ENCODE measurements at places on chromosomes 16 and 17.

DNA sequence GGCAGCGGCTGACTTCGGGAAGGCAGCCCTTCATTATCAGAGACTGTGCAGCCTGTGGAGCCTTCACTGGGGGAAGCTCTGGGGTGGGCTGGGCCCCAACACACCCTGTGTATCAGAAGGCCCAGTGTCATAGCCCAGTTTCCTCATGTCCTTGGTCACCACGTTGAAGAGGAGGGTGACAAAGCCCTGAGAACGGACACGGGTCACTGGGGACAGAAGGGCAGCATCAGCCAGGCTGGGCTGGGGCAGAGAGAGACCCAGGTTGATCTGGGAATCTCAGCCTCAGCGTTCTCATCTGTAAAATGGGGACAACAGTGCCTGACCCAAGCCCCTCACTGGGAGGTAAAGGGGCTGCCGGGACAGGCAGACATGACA lies 19.3 kb downstream of the B9D1 start:
- no peak overlapping the region for H3K4me3 ChIP-seq
- no peak for DNase-seq
- H3K36me3 ChIP-seq = no peaks in the 10 kb centered on the region
- H3K4me1 ChIP-seq = peaks cover 33% of the 10 kb centered on the region
- H3K27me3 ChIP-seq = no peaks in the 10 kb centered on the region
- H3K27ac ChIP-seq = no peak overlapping the region

- no peak for DNase-seq
- H3K4me3 ChIP-seq = no peak overlapping the region
- no peaks in the 10 kb centered on the region for H3K4me1 ChIP-seq
- H3K36me3 ChIP-seq = no peaks in the 10 kb centered on the region
- H3K27ac ChIP-seq = no peak overlapping the region
These were observed 398.9 kb downstream of the PMP22 start for GRCh38 chr17:14866266-14866665.

DNA sequence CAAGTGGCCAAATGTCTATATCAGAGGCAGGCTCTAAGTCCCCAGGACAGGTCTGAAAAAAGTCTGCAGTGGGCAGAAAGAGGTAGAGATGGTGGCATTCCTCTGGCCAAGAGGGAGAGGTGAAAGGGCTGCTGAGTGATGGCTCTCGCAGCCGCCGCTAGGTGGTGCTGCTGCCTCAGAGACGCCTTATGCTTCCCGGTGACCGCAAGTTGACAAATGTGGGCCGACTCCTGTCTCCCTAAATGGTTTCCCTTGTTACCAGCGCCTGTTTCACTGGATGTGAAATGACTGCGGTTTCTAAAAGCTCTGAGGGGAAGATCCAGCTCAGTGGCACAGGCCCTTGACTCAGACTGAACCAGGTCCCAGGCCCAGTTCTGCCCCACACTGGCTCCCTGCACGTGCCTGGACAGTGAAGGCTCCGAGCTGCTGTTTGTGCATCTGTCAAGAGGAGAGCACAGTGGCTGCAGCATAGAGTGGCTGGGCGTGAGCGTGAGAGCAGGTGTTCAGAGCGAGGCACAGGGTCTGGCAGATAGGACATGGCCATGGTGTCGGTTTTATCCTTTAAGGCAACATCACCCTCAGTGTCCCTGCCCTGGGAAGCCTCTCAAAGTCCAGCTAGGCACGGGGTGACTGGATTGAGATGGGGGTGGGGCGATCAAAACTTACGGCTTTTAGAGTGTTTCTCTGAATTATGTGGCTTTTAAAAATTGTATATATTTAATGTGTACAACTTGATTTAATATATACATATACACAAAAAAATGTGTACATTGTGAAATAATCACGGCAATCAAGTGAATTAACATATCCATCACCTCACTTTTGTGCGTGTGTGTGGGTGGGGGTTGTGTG lies 19.9 kb downstream of the CLEC16A start:
- DNase-seq = peak; percentile 78
- no peaks in the 10 kb centered on the region for H3K27me3 ChIP-seq
- H3K36me3 ChIP-seq = no peaks in the 10 kb centered on the region
- no peak overlapping the region for H3K4me3 ChIP-seq
- no peaks in the 10 kb centered on the region for H3K4me1 ChIP-seq
- no peak overlapping the region for H3K27ac ChIP-seq

- DNase-seq = no peak
- no peaks in the 10 kb centered on the region for H3K27me3 ChIP-seq
- no peak overlapping the region for H3K27ac ChIP-seq
These were observed 10.6 kb downstream of the KSR1 start for GRCh38 chr17:27466743-27467375.

GRCh38 chr17:52181782-52182181 lies 23.3 kb upstream of the CA10 start:
- H3K27me3 ChIP-seq = no peaks in the 10 kb centered on the region
- no peak overlapping the region for H3K27ac ChIP-seq

- no peaks in the 10 kb centered on the region for H3K36me3 ChIP-seq
- peaks cover 34% of the 10 kb centered on the region for H3K4me1 ChIP-seq
- H3K27ac ChIP-seq = no peak overlapping the region
- H3K27me3 ChIP-seq = no peaks in the 10 kb centered on the region
- H3K4me3 ChIP-seq = no peak overlapping the region
These were observed 56.7 kb upstream of the MED9 start for GRCh38 chr17:17420082-17420481.

GRCh38 chr16:4776141-4776705 lies 9.3 kb upstream of the ZNF500 start:
- H3K36me3 ChIP-seq = no peaks in the 10 kb centered on the region
- H3K27ac ChIP-seq = no peak overlapping the region
- no peak for DNase-seq
- no peaks in the 10 kb centered on the region for H3K27me3 ChIP-seq
- no peaks in the 10 kb centered on the region for H3K4me1 ChIP-seq

GRCh38 chr16:56246051-56246817 lies 54.9 kb downstream of the GNAO1 start:
- H3K27ac ChIP-seq = no peak overlapping the region
- peak; percentile 79 for DNase-seq

DNA sequence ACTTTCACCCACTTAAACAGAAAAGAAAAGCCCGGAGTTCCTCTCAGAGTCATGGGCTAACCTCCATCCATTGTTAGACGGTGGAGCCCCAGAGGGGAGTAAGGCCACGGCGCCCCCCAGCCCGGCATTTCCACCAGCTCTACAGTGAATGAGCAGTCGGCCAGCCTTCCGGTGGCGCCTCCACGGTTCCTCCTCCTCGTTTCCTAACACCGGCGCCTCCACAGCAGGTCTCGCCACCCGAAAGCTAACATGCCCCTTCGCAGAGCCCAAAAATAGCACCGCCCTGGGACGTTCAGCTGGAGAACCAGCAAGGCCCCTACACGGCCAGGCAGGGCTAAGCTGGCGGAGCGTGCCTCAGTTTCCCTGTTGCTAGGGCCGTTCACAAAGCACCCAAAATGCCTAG lies 858 bp downstream of the MMD start:
- H3K4me3 ChIP-seq = peak overlapping the region; percentile 78
- peaks cover 19% of the 10 kb centered on the region for H3K4me1 ChIP-seq
- H3K36me3 ChIP-seq = no peaks in the 10 kb centered on the region
- H3K27me3 ChIP-seq = no peaks in the 10 kb centered on the region
- DNase-seq = peak; percentile 37

GRCh38 chr16:17211797-17212196 lies 259.0 kb downstream of the XYLT1 start:
- no peaks in the 10 kb centered on the region for H3K36me3 ChIP-seq
- DNase-seq = peak; percentile 60
- no peak overlapping the region for H3K4me3 ChIP-seq
- H3K4me1 ChIP-seq = no peaks in the 10 kb centered on the region
- H3K27me3 ChIP-seq = no peaks in the 10 kb centered on the region

GRCh38 chr17:61635913-61636432 lies 45.0 kb upstream of the NACA2 start:
- H3K4me1 ChIP-seq = no peaks in the 10 kb centered on the region
- DNase-seq = peak; percentile 55
- no peak overlapping the region for H3K27ac ChIP-seq
- H3K4me3 ChIP-seq = no peak overlapping the region
- H3K27me3 ChIP-seq = no peaks in the 10 kb centered on the region
- no peaks in the 10 kb centered on the region for H3K36me3 ChIP-seq

GRCh38 chr17:67478401-67479041 lies 101.4 kb downstream of the PITPNC1 start:
- no peaks in the 10 kb centered on the region for H3K27me3 ChIP-seq
- H3K27ac ChIP-seq = no peak overlapping the region
- no peak for DNase-seq
- no peaks in the 10 kb centered on the region for H3K4me1 ChIP-seq
- H3K36me3 ChIP-seq = no peaks in the 10 kb centered on the region
- no peak overlapping the region for H3K4me3 ChIP-seq

DNA sequence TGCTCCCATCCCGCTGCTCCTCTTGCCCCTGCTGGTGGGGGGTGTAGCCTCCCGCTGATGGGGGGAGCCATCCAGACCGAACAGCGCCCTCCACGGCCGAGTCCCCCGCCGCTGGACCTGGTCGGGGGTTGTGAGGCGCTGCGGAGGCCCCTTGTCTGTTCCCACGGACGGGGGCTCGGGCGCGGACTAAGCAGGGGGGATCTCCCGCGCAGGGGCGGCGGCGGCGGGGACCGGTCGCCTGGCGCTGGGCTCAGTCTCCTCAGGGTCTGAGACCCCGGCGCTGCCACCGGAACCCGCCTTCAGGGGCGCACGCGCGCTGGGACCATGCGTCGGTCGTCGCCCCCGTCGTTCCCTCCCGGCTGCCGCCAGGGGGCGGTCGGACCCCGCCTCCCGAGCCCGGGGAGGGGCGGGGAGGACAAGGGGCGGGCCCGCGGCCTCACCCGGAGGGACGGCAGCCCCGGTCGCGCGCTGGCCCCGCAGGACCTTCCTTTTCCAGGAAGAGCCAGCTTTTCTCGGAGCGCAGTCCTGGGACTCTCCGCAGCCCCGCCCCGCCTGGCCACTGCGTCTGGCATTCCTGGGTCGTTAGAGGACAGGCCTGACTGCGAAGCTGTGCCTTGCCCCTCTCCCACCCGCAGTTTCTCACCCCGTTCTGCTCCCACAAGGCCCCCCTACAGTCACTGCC lies 6.3 kb upstream of the IL32 start:
- H3K27me3 ChIP-seq = no peaks in the 10 kb centered on the region
- peaks cover 15% of the 10 kb centered on the region for H3K4me1 ChIP-seq
- peak; percentile 95 for DNase-seq
- H3K27ac ChIP-seq = peak overlapping the region; percentile 90
- peak overlapping the region; percentile 91 for H3K4me3 ChIP-seq

DNA sequence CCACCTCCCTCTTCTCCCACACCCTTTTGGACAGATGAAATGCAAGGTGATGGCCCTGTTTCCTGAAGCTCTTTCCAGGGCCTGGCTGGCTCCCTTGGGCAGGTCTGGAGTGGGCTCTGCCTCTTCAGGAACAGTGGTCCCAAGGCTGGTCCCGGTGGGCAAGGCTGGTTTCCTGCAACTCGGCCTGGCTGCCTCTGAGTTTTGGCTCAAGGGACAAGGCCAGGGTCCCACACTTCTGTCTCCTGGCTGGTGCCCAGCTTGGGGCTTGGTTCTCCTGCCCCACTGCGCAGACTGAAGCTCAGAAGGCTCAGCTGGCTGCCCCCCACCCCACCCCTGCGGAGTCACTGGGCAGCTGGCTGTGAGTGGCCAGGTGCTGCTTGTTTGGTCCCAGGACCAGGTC lies 3.8 kb upstream of the ACTG1 start:
- DNase-seq = no peak
- H3K27ac ChIP-seq = peak overlapping the region; percentile 94
- no peak overlapping the region for H3K4me3 ChIP-seq
- peaks cover 10% of the 10 kb centered on the region for H3K36me3 ChIP-seq
- H3K4me1 ChIP-seq = peaks cover 34% of the 10 kb centered on the region

- H3K4me1 ChIP-seq = 0 out of 2 replicates have a peak, but pooled peaks cover 3% of the 10 kb centered on the region
- H3K27ac ChIP-seq = no peak overlapping the region
- no peak overlapping the region for H3K4me3 ChIP-seq
- H3K27me3 ChIP-seq = no peaks in the 10 kb centered on the region
- H3K36me3 ChIP-seq = no peaks in the 10 kb centered on the region
These were observed 238.5 kb downstream of the SOX9 start for GRCh38 chr17:72359274-72359673.

DNA sequence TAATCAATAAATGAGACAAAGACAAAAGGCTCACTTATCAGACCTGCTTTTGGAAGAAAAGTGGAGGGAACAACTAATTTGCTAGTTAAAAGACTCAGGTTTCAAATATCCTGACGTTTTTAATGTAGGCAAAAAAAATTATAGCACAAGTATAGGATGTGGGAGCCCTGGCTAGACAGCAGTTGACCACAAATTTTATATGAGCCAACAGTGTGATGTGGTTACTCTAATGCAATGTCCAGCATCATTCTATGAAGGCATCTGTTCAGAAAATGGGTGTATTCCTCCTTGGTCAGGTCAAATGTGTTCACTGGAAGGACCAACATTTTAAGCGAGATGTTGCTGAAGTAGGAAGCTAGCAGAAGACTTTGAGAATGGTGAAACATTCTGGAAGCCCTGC lies 237.4 kb downstream of the MAP2K6 start:
- H3K27ac ChIP-seq = no peak overlapping the region
- no peaks in the 10 kb centered on the region for H3K4me1 ChIP-seq
- no peaks in the 10 kb centered on the region for H3K27me3 ChIP-seq
- H3K36me3 ChIP-seq = no peaks in the 10 kb centered on the region
- DNase-seq = no peak

DNA sequence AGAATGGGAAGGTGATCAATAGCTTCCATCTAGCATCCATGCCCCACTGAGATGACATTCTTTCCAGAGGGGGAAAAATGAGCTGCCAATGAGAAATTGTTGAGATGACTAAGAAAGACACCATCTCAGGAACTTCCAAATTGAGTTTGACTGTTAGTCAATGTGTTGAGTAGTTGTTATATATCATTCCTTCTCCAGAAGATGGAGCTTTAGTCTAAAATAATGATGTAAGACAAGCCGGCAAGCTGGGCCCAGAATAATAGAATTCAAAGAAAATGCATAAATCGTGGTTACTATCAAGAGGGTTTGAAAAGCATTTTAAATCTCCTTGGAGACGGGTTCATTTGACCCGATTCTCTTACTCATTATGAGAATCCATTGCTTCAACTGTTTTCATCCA lies 71.0 kb upstream of the ATF7IP2 start:
- no peaks in the 10 kb centered on the region for H3K27me3 ChIP-seq
- no peak overlapping the region for H3K27ac ChIP-seq
- DNase-seq = no peak
- H3K4me3 ChIP-seq = no peak overlapping the region
- no peaks in the 10 kb centered on the region for H3K36me3 ChIP-seq

DNA sequence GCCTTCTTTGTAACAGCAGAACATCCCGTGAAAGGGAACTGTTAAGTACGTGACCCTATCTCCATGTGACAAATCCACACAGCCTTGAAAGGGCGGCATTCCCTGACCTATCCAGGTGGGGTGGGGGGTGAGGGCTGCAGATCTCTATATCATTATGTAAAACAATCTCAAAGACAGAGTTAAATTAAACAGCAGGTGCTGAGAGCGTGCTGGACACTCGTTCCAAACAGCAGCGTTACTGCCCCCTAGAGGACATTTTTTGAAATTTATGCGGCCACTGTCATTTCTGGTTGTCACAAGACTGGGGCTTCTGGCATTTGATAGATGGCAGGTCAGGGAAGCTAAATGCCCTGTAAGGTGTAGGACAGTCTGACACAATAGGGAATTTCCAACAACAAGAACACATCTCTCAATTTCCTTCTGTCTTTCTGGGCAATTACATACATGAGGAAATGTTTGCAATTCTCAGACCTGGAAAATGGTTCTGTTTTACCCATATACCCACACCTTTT lies 6.7 kb upstream of the SLC25A39 start:
- H3K4me1 ChIP-seq = peaks cover 8% of the 10 kb centered on the region
- H3K27ac ChIP-seq = no peak overlapping the region
- H3K27me3 ChIP-seq = no peaks in the 10 kb centered on the region
- no peak overlapping the region for H3K4me3 ChIP-seq
- no peaks in the 10 kb centered on the region for H3K36me3 ChIP-seq

GRCh38 chr16:72715267-72715666 lies 332.7 kb downstream of the ZFHX3 start:
- H3K36me3 ChIP-seq = no peaks in the 10 kb centered on the region
- H3K27ac ChIP-seq = no peak overlapping the region
- H3K27me3 ChIP-seq = no peaks in the 10 kb centered on the region
- DNase-seq = no peak
- H3K4me1 ChIP-seq = no peaks in the 10 kb centered on the region
- H3K4me3 ChIP-seq = no peak overlapping the region
